Astrocyte of the spinal cord (primary cell): ENCODE measurements at places on chromosomes 12 and 14.

- no peak for DNase-seq
Measured at GRCh38 chr12:67052981-67053380, 216.2 kb upstream of the CAND1 start.

DNA sequence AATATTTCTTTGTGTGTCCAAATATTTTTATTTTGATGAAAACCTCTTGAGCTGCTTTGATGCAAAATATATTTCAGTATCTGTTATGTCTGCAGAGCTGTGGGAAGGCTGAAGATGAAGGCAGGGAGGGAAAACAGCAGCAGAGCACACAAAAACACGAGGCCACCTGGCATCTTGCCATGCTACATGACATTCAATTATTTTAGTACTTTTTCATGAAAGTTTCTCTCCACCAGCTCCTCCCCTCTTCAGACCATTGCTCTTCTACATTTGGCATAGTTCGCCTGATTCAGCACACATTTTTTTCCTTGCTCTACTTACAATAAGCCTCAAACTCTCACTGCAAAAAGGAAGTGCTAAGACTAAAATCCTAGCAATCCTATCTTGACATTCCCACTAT lies 4.6 kb upstream of the ALX1 start:
- no peak for DNase-seq

- no peak for DNase-seq
Measured at GRCh38 chr12:84134797-84135366, 777.7 kb downstream of the SLC6A15 start.

DNA sequence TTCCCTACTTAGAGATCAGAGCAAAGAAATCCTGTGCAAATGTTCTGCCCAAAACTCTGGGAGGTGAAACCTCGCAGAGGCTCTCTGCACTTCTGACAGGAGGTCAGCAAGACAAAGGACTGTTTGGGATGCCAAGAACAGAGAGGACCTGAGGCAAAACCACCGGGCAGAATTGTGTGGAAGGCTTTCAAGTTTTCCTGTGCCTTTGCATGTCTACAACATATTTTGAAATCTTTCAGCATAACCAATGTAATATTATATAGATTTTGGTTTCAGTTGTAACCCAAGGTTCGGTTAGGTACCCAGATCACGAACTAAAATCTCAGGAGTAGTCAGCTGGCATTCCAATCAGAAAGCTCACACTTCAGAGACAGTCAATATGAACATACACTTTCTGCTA lies 99.4 kb upstream of the PLEKHA5 start:
- no peak for DNase-seq
